ENCODE measurements at places on chromosomes 3 and 15. TPM values are rescaled to one million over a fixed set of nuclear protein-coding genes. Genes with fewer than 3 reads are reported as not detected.

Gene CEMIP
- total RNA-seq, result 2.9 TPM

- no peak for DNase-seq
These were observed 423.2 kb downstream of the EPHB1 start for GRCh38 chr3:135218304-135218703.

GRCh38 chr3:97979610-97980009, 7.4 kb upstream of the RIOX2 start:
- DNase-seq, result no peak

DNA sequence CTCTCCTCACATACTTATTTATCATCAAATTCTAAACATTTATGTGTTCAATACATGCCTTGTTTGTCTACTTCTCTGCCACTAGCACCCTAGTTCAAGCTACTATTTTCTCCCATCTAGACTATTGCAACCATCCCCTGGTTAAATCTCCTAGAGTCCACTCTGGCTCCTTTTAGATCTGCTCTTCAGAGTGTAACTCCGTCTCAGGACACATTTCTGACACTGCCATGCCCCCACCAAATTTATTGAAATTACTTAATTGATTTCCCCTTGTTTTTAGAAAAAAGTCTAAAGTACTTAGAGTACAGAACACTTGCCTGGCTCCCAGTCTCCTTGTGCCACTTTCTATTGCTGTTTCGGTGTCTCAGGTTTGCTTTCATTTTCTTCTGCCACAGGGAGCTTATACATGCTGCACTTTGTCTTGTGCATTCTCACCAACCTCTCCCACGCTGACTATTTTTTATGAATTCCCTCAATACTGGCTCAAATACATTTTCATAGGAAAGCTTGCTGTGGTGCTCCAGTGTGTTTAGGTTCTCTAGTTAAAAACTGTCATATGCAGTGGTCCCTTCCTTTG, 792.3 kb downstream of the DIPK2A start:
- no peak for DNase-seq

DNA sequence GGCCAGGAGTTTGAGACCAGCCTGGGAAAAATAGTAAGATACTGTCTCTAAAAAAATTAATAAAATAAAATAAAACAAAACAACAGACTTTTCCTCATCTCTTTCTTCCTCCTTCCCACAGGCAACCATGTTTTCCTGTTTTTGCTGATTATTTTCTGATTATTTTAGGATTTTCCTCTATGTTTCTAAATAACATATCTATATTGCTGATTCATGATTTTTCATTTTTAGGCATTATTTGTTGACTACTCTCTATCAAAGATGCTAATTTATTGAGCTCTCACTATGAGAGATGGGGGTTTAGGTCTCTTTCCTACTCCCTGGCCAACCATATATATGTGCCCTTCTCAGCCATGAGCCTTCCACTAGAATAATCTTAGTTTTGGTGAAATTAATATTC, 45.4 kb downstream of the SOX14 start:
- DNase-seq, result no peak

DNA sequence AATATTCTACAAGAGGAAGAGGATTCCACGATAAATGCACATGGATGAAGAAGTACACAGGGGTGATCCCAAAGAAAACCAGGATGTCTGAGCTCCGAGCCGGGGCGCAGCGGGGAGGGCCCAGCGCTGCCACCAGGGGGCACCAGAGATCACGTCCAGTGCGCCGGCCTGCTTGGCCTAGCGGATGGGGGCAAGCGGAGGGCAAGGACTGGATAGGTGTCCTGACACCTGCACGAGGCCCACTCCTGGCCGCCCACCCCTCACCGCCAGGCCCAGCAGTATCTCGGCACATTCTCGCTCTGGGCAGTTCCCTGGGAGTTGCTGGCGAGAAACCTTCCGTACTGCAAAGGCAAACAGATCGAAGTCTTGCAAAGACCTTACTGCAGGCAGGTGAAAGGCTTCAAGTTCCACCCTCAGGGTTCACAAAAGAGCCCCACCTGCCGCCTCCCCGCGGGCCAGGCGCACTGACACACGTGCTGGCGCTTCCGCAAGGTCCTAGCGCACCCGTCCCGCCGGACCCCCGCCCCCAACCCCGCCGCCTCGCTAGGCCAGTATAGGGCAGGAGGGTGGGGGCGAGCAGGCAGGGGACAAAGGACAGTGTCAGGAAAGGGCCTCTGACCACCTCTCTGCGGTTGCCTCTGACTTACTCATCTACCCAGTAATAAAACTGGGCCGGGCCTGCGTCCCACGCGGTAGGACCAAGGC, 3.3 kb downstream of the ANKRD63 start:
- peak; percentile 71 for DNase-seq

Gene ST3GAL6
- total RNA-seq, result 27.2 TPM

DNA sequence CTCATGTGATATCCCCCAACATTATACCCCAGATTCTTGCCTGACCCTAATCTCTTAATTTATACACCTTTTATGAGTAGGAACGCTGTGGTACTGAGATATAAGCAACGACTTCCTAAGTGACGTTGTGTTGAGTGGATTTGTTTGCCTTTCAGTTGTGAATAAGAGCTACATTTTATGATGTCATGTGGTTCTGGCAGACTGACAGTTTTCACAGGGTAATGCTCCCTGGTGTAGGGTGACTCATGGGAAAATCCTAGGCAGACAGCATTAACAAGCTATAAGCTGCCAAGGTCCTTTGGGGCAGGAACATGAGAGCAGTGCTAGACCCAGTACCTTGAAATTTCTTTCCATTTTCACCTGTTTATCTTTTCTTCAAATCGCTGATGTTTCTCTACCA, 11.2 kb downstream of the C3orf52 start:
- no peak for DNase-seq

- DNase-seq, result no peak
These were observed 9.9 kb upstream of the RPL29 start for GRCh38 chr3:52005571-52005986.

GRCh38 chr15:98842192-98842972, 165.2 kb downstream of the PGPEP1L start:
- DNase-seq, result no peak

- no peak for DNase-seq
These were observed 260.1 kb upstream of the CTNNB1 start for GRCh38 chr3:40939030-40939740.

DNA sequence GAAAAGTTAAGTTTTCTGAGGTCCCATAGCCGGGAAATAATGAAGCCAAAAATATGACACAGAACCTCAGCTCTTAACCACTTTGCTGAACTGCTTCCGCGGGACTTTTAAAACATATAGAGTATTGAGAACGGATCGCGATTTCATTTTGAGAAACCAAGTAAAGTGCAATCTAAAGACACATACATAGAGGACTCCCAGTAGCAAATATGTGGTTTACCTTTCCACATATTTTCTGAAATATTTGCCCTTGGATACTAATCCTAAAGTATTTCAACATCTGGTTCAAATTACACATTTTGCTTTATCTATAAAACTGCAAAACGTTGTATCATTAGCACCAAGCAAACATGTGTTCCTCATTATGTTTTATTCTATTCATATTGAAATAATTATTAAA, 776.5 kb downstream of the ROBO2 start:
- DNase-seq, result no peak

DNA sequence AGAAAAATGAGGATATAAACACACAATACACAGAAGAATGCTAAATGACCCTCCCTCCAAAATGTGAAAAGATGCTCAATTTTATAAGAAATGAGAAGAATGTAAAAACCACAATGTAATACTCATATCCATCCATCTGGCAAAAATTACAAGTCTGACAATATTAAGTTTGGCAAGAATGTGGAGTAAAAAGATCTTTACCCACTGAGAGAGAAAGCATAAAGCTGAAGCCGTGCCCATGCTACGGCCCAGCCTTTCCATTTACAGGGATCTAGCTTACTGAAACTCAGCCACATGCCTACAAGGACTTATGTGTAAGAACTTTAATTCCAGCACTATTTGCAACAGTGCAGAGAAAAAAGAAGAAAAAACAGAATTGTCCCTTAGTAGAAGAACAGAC, 42.9 kb downstream of the ATP13A3 start:
- no peak for DNase-seq

Gene P2RY1
- total RNA-seq, result 3.1 TPM

Measured in right atrium auricular region (tissue), 2 donors.